ENCODE measurements at places on chromosomes 7 and 10. TPM values are rescaled to one million over a fixed set of nuclear protein-coding genes. Genes with fewer than 3 reads are reported as not detected.

Gene PLAC9
- 63.3 TPM for total RNA-seq

DNA sequence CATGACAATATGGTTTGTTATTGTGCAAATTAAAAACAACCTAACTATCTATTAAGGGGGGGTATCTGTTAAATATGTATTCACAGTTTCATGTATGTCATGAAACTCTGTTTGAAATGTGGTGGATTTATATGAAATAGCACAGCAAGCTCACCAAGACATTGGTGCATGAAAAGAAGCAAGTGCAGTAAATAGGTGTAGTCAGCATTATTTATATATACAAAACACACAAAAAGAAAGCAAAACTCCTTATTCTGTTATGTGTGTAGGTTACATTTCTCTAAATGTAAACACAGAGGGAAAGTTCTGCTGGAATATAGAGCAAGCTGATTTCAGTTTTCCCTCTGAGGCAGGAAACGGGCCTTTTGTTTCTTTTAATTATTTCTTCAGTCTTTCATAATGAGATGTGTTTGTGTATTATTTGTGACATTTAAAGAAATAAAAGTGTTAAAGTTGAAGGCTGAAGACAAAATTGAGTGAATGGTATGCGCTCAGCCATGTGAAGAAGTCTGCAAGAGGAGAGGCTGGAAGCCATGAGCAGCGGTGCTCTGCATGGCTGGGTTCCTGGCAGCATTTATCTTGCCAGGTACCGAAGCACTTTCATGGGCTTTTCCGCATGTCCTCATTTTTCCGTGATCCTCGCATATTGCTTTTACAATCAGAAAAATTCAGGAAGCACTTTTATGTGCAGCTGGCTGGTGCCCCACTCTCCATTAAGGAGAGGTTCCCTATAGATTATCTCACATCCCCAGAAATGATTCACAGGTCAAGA, 38.5 kb downstream of the GRID1 start:
- no peak for DNase-seq

GRCh38 chr10:22453948-22454591, 108.8 kb downstream of the SPAG6 start:
- DNase-seq: no peak

GRCh38 chr7:20916311-20916710, 129.6 kb upstream of the SP8 start:
- no peak for DNase-seq

DNA sequence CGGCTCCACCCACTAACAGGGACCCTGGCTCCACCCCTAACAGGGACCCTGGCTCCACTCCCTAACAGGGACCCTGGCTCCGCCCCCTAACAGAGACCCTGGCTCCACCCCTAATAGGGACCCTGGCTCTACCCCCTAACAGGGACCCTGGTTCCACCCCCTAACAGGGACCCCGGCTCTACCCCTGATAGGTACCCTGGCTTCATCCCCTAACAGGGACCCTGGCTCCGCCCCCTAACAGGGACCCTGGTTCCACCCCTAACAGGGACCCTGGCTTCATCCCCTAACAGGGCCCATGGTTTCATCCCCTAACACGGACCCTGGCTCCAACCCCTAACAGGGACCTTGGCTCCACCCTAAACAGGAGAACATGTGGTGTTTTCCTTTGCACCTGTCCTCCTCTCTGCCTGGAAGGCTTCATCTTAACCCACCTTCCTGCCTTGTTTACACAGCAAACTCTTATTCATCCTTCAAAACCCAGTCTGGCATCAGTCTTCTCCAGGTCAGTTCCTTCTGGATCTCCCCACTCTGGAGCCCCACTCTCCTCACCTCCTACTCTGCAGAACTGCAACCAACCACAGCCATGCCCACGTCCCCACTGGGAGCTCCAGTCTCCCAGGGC, 58.0 kb downstream of the CHST15 start:
- no peak for DNase-seq

DNA sequence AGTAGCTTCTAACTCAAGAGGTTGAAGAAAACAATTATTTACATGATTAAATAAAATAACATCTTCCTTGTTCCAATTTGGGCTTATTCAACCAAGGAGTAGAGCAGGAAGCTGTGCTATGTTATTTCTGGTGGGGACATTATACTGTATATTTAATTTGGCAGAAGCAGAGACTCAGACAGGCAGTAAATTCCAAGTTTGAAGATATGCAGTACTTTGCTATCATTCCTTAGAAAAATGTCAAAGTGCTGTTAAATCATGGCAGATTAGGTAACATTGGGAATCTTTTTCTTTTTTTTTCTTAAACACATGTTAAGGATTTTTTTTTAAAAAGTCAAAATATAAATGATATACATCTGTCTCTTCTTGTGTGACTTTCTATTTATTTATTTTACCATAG, 190.1 kb downstream of the SUGCT start:
- DNase-seq: no peak

GRCh38 chr7:151178236-151178635, 8.8 kb downstream of the ASB10 start:
- DNase-seq: no peak

Gene HTR5A
- not detected for total RNA-seq

DNA sequence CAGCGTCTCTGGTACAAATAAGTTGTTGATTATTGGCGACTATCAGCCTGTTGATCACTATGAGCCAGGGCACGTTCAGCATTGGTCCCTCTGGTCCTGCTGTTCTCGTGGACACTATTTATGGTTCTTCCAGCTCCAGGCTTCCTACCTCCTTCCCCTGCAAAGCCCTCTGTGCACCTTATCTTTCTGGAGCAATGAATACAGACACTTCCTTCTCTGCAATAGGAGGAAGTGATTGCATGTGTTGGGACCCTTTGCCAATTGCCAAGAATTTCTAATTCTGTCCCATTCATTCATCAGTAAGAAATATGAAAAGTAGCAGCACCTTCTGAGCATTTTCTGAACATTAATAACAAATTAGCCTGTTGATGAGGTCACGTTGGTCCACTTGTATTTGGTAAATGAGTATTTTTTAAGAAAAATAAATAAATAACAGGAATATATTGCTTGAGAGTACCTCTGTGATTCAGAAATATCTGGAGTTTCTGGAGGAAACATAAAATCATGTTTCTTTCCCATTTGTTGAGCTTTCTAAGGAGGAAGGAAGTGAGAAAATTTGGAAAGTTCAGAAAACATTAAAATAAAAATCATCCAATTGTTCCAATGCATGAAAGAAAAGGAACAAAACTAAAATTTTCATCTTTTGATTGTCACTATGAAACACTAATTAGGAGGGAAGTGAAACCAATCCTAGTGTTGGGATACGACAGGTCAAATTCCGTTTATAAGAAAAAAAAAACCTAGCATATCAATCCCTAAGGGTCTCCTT, 259.1 kb upstream of the KLF6 start:
- no peak for DNase-seq

Gene CYP26C1
- not detected for total RNA-seq

GRCh38 chr7:19744075-19744474, 29.3 kb downstream of the TMEM196 start:
- no peak for DNase-seq

DNA sequence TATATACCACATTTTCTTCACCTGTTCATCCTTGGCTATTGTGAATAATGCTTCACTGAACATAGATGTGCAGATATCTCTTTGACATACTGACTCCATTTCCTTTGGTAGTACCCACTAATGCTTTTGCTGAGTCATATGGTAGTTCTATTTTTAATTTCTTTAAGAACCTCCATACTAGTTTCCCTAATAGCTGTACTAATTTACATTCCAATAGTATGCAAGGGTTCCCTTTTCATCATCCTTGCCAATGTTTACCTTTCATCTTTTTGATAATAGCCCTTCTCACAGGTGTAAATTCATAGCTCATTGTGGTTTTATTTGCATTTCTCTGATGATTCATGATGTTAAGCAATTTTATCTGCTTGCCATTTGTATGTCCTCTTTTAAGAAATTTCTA, 159.9 kb downstream of the CALCR start:
- no peak for DNase-seq

- no peak for DNase-seq
These were observed 91.1 kb upstream of the CACNA2D1 start for GRCh38 chr7:82534684-82535083.
